Stimulated activated CD4-positive, alpha-beta T cell treated with anti-CD3 and anti-CD28 coated beads, TNF-alpha, amount 100 ng/mL, for 24 hours (primary cell): ENCODE measurements at places on chromosomes 5 and 9.

- DNase-seq = no peak
These were observed 47.4 kb downstream of the FNBP1 start for GRCh38 chr9:129995409-129996160.

- DNase-seq = no peak
These were observed 4.3 kb upstream of the TCOF1 start for GRCh38 chr5:150353032-150353675.

- no peak for DNase-seq
These were observed 15.4 kb downstream of the FAM81B start for GRCh38 chr5:95406426-95407090.

DNA sequence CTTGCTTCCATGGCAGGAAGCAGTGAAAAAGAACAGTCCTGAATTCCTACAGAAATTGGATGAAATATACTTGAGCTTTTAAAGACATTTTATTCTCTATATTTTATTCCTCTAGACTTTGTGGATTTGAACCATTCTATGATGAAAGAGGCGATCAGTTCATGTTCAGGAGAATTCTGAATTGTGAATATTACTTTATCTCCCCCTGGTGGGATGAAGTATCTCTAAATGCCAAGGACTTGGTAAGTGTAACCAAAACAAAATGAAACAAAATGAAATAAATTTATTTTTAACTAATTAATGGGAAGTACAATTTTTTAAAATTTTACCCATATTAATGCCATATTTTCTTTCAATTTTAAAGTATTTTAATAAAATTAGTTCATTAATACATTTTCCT, 34.1 kb downstream of the STARD4 start:
- no peak for DNase-seq

DNA sequence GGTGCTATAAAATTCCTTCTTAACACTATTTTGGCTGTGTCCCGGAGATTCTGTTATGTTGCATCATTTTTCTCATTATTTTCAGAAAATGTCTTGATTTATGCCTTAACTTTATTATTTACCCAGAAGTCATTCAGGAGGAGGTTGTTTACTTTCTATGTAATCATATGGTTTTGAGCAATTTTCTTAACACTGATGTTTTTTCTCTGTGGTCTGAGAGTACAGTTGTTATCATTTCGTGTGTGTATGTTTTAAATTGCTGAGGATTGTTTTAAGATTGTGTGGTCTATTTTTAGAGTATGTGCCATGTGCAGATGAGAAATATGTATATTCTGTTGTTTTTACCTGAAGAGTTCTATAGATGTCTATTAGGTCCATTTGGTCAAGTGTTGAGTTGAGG, 498.1 kb upstream of the ZNF608 start:
- DNase-seq = no peak

DNA sequence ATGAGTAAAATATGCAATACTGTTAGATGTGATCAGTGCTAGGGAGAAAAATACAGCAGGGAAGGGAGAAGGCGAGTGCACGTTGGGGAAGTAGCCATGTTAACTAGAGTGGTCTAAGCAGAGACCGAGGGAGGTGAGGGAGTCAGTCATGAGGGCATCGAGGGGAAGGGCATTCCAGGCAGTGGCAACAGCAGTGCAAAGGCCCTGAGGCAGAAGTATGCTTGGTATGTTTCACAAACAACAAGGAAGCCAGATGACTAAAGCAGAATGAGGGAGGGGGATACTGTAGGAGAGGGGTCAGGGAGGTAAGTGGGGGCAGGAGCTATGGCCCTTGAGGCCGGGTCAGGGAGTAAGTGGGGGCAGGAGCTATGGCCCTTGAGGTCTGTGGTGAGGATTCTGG, 123.3 kb upstream of the BOD1 start:
- no peak for DNase-seq

DNA sequence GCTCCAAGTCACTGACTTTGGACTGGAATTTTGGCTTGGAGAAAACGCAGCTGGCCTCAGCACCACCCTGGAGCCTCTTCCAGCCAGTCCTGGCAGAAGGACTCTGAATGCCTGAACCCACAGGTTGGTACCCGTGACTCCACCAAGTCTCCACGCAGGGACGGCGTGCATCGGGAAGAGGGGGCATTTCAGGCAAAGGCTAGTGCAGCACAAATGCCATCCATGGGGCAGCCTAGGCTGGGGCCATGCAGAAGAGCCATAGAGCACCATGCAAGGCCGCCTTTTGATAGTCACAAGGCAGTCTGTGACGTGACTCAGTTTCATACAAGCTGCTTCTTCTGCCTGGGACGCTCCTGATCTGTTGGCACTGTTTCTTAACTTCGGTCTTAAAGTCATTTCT, 28.0 kb downstream of the GDNF start:
- DNase-seq = no peak

DNA sequence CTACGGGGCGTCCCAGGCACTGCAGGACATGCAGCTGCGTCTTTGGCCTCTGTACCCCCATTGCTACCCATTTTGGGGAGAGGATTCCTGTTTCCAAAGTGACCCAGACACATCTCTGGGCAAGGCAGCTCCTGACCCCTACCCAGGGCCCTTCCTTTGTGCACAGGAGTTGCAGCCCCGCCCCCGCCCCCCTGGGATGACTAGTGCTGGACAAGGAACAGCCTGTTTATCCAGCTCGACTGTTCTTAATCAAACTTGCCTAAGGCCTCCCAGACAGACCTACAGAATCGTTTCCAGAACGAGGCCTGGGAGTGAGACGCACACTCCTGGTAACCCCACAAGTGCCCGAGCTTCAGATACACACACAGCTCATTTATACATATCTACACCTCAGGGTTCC, 13.2 kb downstream of the DIPK1B start:
- DNase-seq = no peak

- no peak for DNase-seq
These were observed 56.1 kb upstream of the NTRK2 start for GRCh38 chr9:84613431-84613830.

DNA sequence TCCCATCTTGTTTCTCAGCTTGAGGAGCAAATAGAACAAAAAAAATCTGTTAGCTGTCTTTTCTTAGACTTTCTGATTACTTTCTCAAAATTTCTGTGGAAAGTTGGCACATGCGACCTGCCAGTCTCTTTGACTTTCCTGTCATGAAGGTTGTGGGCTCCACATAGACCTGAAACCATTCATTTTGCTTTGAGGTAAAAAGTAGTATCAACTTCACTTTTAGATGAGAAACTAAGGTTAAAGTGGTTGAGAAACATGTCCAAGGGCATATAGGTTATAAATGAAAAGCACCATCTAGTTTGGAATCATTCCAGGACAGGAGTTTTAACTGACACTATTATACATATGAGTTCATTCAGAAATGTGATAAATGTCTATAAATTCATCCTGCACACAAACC, 42.7 kb downstream of the ST8SIA4 start:
- no peak for DNase-seq

DNA sequence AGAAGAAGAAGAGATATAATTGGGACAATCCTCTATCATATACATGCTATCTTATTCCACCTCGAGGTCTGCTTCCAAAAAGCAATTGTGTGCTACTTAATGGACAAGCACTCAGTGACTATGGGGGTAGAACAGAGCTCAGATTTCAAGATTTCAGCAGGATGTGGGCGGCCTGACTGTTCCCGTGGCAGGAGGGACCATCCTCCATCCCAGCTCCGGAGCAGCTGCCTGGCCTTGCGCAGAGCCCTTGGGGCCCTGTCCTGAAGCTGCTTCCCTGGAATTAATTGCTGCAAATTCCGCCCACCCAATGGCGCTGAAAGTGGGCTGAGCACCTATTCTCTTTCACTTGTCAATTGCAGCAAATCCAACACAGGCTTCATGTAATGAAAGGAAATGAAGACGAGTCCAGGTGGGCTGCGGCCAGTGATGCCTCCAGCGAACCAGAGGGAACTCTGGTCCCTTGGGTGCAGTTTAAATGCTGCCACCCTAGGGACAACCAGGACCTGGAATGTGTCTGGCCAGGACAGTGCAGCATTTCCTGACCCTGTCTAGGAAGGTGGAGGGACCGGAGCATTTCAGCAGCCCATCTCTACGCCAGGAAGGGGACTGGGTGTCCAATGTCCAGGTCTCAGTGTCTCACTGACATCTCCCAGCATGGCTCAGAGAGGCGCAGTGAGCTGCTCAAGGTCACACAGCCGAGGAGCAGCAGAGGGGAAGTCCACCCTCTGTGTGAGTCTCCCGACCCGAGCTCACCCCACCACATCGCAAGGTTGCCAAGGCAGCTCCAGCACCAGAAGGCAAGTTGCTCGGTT, 50.5 kb upstream of the FCN1 start:
- no peak for DNase-seq

DNA sequence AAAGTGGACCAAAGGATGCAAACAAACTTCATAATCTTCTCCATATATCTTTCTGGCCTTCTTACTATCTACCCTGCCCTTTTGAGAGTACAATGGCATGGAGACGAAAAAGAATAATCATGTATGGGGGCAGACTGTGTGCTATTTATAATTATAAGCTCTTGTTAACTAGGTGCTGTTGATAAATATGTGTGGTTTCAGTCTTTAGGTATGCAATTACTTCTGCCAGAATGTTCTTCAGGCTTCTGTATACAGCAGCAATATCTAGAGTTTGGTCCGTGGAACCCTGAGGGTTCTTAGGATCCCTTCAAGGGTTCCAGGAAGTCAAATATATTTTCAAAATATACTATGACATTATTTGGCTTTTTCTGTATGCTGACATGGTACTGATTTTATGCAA, 20.5 kb upstream of the PRR16 start:
- DNase-seq = no peak

DNA sequence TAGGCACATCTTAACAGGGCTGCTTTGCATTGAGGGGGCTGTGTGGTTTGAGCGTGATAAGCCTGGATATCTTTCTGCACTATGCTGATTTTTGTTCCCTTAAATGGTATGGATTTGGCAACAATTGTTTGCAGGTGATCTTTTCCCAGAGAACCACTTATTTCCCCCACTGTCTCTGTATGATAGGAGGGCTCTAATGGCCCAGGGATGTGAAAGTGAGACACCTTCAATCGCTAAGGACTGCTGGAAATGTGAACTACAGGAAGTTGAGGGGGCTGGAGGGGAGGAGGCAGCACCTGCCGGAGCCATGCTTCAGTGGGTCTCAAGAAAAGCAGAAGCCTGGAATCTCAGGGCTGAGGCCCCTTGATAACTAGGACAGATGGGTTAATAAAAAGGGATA, 29.4 kb downstream of the SYK start:
- DNase-seq = no peak

GRCh38 chr5:110957934-110958333, 113.6 kb upstream of the TSLP start:
- DNase-seq = no peak

DNA sequence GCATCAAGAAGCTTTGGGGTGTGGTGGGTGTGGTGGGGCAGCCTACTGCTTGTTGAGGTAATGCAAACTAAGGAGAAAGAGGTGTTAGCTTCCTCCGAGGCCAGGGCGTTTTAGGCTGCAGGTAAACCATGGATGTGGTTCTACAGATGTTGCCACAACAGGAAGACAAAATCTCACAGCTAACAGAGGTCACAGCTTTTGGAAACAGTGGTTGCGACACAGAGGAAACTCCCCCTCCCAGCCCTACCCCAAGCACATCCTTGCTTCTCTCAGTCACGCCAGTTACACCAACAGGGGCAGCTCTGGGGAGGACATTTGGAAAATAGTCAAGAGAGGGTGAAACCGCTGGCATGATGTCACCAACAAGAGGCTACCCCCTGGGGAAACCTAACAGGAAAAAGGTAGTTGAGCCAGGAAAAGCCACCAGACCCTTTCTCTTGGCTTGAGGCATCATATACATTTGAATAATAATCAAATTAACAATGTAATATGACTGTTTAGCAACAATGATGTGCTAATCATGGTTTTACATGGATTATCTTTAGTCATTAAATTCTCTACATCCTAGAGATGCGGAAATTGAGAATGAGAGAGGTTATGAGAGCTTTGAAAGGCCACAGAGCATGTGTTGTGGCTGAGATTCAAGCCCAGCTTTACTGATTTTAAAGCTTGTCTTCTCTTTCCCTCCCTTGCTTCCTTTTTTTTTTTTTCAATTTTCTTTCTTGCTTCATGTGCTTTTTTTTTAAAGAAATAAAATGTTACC, 82.2 kb upstream of the IL12B start:
- DNase-seq = peak; percentile 37

DNA sequence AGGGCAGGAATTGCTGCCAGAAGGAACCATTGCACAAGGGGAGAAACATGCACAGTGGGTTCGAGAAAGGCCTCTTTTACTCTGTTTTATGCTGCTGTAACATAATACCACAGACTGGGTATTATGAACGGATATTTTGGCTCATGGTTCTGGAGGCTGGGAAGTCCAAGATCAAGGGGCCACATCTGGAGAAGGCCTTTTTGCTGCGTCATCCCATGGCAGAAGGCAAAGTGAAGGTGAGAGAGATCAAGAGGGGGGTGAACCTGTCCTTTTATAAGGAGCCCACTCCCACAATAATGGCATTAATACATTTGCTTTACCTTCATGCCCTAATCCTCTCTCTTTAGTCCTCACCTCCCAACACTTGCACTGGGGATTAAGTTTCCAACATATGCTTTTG, 136.9 kb upstream of the ALDH1B1 start:
- no peak for DNase-seq

DNA sequence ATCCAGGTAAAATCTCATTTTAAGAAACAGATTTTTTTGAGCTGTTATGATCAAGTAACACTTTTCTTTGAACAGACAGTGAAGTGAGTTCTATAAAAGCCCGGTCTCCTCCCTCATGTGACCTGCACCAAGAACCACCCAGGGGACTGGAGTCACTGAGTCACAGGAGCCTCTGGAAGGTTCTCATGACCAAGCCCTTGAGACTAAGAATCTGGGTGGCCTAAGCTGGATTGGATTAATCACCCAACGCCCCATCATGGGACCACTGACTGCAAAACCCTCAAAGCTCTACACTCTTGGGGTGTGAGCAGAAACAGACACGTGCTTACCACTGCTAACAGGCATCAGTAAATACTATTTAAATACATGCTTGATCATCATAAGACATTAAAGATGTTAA, 48.4 kb downstream of the SECISBP2 start:
- no peak for DNase-seq

- no peak for DNase-seq
These were observed 2.8 kb upstream of the CDC20B start for GRCh38 chr5:55175781-55176175.

- DNase-seq = no peak
These were observed 12.1 kb downstream of the OLFM1 start for GRCh38 chr9:135099574-135099973.

- no peak for DNase-seq
These were observed 160.2 kb downstream of the SH3GL2 start for GRCh38 chr9:17739022-17739421.

DNA sequence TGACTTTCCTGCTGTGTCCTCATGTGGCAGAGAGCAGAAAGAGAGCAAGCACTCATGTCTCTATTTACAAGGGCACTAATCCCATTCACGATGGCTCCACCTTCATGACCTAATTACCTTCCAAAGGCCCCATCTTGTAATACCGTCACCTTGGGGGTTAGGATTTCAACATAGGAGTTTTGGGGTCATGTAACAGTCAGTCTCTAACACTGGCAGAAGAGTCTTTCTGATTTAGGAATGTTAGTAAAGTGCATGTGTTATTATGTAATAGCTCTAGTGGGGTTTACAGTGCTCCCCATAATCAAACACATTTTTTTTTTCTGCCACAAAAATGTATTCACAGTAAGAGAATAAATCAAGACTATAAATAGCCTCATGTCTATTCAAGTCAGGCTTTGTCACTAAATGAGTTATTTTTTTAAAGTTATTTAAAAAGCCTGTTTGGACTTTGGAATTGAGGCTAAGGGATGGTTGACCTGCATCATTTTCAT, 19.1 kb downstream of the GALNT10 start:
- DNase-seq = no peak

- DNase-seq = no peak
These were observed 95.7 kb downstream of the ELAVL2 start for GRCh38 chr9:23730364-23730763.
